Myocyte (in vitro differentiated cells): ENCODE measurements at places on chromosomes 5 and 9.

- DNase-seq: peak; percentile 38
Measured at GRCh38 chr5:13648822-13649221, 295.7 kb downstream of the DNAH5 start.

DNA sequence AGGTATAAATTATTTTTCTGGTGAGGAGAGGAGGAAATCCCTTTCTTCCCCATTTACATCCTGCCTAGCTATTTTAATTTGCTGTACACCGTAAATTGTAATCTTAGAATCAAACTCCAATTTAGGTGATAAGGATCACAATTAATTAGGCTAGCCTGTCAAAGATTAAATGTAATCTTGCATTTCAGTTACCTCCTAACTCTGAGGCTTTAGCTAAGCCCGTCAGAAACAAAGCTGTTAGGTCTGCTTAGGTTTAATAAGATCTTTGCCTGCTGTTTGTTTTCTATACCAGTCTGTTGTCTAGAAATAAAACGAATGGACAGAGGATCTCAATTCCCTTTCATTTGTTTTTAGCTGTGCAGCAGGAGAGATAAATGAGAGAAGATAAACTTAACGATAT, 51.5 kb downstream of the PIK3R1 start:
- DNase-seq: no peak

DNA sequence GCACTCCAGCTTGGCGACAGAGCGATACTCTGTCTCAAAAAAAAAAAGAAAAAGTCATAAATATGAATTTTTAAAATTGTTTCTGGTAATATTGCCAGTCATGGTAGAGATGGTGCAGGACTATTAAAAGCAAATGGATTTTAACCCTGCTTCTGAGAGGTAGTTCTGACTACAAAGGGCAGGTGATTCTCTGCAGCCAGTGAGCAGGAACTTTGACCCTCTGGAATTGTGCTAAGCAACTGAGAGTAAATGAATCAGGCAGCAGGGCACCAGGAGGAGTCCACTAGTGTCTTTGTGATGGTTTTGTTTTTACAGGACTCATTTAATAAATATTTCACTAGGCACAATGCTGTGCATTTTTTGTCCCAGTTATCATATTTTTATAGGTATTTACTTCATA, 781.2 kb downstream of the TLE4 start:
- DNase-seq: no peak

DNA sequence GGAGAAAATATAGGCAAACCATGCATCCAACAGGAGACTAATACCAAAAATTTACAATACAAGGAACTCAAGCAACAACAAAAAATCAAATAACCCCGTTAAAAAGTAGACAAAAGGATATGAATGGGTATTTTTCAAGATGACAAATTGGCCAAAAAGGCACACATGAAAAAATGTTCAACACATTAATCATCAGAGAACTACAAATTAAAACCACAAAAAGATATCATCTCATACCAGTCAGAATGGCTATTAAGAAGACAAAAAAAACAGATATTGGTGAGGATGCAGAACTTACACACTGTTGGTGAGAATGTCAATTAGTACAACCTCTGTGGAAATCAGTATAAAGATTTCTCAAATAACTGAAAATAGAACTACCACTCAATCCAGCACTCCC, 35.0 kb downstream of the TEX10 start:
- peak; percentile 29 for DNase-seq

DNA sequence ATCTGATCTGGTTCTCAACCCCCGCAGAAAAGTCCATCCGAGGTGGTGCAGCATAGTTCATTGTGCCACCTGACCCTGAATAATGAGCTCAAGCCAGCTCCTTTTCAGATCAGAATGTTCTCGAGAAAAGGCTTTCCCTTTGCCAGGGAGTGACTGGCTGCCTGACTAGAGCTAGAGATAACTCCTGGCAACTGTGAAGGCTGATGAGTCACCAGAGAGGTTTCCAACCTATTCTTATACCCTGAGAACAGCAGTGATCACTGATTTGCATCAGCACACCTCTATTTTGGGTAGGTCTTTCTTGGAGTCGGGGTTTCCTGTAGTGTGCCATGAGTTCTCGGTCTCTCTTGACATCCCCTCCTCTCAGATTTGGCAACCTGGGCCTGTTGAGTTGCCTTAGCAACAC, 127.9 kb downstream of the PIK3R1 start:
- peak; percentile 78 for DNase-seq

- DNase-seq: no peak
Measured at GRCh38 chr9:121734465-121734864, 83.0 kb downstream of the DAB2IP start.

- no peak for DNase-seq
Measured at GRCh38 chr5:61576556-61576955, 244.5 kb downstream of the ZSWIM6 start.

DNA sequence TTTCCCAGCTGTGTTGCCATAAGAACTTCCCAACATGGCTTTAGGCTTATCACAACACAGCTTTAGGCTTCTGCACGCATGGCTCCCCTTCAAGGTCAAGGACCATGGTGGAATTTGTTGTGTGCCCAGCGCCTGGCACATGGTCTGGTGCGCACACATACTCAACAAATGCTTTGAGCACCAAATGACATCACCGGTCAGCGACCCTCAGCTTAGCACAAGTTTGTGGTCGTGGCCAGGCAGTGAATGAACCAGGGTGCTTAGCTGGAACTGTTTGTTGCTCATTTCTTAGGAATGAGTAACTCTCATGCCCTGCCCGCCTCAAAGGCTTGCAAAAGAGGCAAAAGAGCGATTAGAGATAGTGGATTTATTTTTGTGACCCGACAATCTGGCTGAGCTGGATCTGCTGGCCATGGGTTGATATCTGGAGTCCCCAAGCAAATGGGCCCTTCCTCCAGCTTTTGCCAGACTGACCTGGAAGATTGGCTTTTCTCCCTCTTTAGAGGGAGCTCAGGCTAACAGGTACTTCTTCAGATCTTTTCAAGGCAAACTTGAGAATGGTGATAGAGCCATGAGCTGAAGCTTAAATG, 58.9 kb downstream of the DAP start:
- peak; percentile 85 for DNase-seq

DNA sequence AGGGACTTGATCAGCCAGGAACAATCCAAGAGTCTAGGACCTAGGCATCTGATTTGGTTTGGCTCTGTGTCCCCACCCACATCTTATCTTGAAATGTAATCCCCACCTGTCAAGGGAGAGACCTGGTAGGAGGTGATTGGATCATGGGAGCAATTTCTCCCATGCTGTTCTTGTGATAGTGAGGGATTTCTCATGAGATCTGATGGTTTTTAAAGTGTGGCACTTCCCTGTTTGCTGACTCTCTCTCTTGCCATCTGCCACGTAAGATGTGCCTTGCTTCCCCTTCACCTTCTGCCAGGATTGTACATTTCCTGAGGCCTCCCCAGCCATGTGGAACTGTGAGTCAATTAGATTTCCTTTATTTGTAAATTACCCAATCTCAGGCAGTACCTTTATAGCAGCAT, 201.7 kb upstream of the ACTBL2 start:
- DNase-seq: no peak

DNA sequence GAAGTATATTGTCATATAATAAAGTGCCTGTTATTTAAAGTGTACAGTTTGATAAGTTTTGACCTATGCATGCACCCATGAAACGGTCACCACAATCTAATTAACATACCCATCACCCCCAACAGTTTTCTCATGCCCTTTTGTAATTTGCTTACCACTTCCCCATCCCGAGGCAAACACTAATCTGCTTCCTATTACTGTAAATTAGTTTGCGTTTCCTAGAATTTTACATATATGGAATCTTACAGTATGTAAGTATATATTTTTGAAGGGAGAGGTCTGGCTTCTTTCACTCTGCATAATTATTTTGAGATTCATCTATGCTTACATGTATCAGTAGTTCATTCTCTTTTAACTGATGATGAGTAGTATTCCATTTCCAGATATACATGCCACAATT, 56.5 kb downstream of the AMBP start:
- DNase-seq: no peak

DNA sequence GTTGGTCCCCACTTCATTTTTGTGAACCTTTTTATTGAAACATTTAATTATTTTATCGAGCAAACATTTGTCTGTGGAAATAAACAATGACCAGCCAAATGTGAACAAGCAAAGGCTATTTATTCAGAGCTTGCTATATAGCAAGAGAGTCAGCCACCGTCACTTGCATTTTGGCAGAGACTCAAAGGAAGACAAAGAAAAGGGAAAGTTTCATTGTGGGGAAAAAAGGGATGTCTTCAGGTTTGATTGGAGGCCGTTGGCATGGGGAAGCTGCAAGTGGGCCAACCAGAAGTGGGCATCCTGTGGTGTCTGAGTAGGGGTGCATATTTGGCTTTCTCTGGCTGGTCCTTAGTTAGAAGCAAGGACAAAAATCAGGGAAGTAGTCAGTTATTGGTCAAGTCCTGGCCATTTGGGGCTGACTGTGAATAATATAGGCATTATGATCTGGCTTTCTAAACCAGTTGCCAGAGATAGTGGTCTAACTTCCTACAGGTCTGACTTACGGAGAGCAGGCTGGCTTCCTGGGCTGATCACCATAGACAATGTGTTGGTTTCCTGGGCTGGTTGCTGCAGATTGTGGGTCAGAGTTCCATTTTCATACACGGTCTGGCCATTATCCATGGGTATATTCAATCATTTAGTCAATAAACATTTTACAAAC, 16.6 kb downstream of the ENC1 start:
- DNase-seq: no peak

- no peak for DNase-seq
Measured at GRCh38 chr9:68728731-68729130, 23.7 kb downstream of the PIP5K1B start.

DNA sequence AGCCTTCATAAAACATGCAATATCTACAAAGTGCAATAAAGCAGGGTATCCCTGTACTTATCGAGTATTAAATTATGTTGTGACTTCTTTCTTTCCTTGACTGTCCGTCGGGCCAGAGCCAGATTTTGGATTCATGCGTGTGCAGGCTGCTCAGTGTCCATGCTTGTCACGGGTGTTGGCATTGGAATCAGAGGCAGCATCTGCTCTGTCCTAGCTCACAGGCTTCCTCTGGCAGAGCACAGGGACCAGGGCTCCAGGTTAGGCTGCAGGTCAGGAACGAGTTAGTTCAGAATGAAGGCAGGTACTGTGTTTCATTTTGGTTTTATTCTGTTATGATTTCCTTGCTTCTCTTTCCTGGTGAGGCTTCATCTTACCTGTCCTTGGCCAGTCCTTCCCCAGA, 249.8 kb downstream of the AUH start:
- no peak for DNase-seq

- no peak for DNase-seq
Measured at GRCh38 chr9:113798062-113799030, 77.8 kb upstream of the ZNF618 start.

DNA sequence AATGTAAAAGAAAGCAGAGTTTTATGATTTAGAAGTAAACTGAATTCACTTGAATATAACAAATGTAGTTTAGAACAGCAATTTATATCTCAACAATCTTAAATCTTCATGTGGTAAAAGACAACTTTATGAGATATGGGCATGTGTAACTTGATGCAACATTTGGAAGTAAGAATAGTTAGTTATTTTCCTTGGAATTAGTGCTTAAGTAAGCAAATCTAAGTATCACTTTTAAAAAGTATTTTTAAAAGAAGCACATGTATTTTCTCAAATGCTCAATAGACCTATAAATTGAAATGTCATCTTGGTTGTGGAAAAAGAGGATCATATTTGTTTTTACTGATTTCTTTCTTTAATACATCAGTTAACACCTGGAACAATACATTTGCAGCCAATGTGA, 340.3 kb upstream of the CDH6 start:
- no peak for DNase-seq

DNA sequence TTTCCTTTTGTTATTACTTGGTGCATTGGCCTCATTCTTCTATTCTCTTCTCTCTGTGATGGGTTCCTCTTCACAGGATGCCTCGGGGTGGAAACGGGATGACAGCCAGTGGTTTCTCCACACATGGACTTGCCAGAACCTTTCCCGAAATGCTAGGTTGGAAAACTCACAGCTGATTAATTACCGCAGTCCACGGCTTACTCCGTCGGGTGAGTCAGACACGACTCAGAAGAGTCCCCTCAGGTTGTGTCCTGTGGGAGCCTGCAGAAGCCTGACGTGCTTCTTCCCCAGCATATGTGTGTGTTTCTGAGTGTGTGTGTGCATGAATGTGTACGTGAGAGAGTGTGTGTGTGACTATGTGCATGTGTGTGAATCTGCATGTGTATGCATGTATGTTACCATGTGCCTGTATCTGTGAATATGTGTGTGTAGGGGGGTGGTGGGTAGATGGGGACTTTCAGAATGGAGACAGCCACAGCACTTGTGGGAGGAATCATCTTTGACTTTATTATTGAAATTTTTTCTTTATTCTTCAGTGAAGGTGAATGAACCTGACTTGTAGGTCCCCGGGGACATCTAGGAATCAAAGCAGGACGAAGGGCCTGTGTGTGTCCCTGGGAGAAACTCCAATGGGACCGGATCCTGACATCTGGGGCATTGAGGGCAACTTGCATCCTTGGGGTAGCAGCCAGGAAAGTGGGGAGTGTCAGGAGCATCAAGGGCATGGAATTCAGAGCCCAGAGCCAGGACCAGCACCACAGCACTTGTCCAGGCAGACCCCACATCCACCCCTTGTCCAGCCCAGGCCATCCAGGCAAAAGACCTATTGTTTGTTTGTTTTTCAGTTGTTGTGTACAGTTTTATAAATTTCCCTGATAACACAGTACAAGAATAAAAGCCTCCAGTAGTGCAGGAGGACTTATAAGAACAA, 21.9 kb upstream of the MED10 start:
- DNase-seq: peak; percentile 18

DNA sequence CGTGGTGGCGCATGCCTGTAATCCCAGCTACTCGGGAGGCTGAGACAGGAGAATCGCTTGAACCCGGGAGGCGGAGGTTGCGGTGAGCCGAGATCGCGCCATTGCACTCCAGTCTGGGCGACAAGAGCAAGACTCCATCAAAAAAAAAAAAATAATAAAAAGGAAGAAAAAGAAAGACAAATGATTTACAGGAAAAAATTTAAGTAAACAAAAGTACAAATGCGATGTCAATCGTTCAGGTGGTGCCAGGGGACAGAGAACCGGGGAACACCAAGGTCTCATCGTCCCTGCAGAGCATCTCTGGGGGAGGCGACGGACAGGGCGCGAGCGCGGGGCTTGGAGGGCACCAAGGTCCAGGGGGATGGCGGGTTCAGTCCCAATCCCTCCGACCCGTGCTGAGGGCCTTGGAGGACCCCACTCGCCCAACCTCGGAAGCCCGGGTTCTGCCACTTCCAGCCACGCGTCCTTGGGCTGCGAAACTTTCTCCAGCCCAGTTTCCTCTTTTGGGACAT, 607 bp upstream of the HNRNPAB start:
- no peak for DNase-seq

- DNase-seq: peak; percentile 92
Measured at GRCh38 chr9:117080765-117081390, 334.0 kb downstream of the ASTN2 start.
